Neural crest cell (in vitro differentiated cells): ENCODE measurements at places on chromosomes 6 and 20.

DNA sequence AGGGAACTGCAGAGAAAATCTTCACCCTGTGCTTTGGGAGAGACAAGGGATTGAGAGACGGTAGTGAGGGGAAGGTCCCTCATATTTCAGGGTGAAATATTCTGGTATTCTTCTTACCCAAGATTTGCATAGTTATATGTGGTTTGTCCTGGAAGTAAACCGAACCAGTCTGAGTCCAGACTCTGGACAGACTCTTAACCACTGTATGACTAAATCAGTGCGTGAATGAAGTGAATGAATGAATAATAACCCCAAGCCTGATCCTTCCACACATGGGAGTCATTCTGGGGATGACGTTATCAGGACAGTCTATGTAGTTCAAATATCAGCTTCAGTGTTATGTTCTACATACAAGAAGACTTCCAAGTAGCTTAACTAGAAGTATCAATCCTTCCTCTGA is 690.7 kb downstream of the KIF16B start:
- DNase-seq: no peak

GRCh38 chr6:15305496-15305895 is 59.6 kb downstream of the JARID2 start:
- no peak for DNase-seq

DNA sequence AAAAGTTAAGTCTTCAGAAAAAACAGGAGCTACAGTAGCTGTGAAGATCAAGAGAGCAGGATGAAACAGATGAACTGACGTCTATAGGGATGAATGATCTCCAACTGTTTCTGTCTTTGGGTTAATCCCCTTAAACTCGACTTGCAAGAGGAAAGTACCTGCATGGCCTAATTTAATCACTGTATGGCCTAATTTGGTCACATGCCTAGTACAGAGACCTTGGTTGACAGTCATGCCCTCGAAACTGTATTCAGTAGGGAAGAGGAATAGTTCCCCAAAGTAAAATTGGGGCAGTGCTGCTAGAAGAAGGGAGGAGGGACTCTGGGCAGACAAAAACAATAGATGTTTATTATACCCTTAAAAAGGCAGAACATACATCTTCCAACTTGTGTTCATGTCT is 10.0 kb upstream of the SMAP1 start:
- DNase-seq: no peak

DNA sequence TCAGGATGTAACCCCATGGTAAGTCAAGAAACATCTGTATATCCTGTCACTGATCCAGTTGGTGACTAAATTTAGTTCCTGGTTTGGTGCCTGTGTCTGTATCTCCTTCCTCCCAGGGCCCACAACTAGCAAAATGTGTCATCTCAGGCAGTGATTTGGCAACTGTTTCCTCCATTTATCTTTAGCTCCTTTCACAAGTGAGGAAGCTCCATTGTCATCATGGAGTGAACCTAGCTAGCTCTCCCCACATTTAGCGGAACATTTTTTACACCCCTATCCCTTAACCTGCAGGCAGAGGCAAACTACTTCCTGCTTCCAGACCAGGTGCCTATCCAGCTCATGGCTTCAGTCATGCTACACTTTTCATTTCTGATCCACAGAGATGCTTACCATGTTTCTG is 99.5 kb downstream of the IPCEF1 start:
- no peak for DNase-seq

DNA sequence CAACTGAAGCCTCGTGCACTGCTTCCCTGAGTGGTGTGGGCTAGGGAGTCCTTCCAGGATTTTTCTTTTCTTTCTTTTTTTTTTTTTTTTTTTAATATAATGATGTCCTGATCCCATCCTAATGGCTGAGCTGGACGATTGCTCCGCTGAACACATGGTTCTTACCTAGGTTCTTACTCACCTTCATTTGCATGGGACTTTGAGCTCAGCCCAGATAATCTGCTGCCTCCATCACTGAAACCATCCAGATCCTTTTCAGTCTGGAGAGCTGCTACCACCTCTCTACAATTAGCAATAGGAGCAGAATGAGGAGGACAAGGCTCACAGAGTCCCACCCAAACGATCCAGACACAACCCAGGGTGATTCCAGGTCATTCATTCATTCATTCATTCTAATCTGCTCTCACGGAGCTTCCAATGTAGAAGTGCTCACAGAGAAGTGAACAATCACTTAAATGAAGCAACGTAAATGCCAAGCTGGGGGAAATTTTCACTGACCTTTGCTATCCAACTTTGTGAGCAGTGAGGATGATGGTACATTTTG is 246.3 kb upstream of the RREB1 start:
- no peak for DNase-seq

- peak; percentile 62 for DNase-seq
Observed at GRCh38 chr20:4108495-4109306, 93.3 kb upstream of the RNF24 start.

DNA sequence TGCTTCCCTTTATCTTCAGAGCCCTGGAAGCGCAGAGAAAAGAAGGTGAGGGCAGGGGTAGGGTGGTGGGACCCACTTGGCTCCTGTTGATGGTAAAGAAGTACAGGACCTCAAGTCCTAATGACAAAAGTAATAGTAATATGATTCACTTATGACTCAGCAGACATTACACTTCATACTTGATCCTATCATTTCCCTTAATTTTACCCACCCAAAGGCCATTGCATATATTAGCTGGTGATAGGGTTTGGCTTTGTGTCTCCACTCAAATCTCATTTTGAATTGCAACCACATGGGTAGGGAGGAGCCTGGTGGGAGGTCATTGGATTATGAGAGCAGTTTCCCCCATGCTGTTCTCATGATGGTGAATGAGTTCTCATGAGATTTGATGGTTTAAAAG is 880.7 kb downstream of the KIF16B start:
- no peak for DNase-seq

- DNase-seq: no peak
Observed at GRCh38 chr6:152975204-152975915, 7.5 kb downstream of the FBXO5 start.

GRCh38 chr20:54107600-54108325 is 37.4 kb upstream of the BCAS1 start:
- no peak for DNase-seq

DNA sequence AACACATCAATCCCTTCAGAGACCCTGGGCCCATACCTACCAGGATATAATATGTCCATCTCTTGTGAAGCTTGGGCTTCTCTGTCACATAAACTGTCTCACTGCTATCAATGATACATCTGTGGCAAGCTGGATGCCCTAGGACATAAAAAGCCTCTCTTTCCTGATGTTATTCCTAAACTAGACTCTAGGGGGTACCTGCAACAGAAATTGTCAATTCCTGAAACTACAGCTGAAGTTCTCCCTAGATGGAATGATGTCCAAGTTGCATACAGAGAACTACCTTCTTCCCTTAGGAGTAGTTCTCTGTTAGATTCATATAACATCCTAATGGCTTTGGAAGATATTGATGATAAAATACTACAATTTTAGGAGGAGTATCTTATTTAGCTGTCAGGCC is 35.8 kb downstream of the TBX18 start:
- no peak for DNase-seq

DNA sequence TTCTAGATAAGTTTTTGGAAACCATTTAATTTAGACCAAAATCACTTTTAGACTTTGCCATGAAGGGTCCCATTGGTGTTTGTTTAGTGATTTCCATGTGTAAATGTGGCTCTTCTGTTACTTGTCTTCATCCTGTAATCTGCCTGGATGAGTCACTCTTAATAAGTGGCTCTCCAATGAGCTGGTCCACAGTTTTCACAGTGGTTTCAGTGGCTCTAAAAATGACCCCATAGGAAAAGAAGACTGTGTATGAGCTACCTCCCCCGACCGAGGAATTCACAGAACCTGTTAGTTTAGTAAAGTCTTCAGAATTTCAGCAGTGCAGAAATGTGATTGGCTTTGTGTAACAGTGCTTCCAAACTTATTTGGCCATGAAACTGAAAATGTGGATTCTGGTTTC is 492.0 kb upstream of the MARCKS start:
- DNase-seq: no peak

- DNase-seq: no peak
Observed at GRCh38 chr6:148635070-148635743, 111.6 kb upstream of the UST start.

DNA sequence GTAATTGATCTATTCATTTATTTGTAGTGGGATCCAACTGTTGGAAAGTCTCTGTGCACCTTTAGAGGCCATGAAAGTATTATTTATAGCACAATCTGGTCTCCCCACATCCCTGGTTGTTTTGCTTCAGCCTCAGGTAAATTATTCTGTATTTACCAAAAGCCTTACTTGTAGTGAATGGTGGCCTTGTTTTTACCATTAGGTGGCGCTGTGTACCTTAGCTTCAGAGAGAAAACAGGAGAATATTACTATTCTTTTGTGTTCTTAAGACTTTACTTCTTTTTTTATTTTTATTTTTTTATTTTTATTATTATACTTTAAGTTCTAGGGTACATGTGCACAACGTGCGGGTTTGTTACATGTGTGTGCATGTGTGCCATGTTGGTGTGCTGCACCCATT is 23.7 kb downstream of the PEX7 start:
- DNase-seq: peak; percentile 6

GRCh38 chr6:119184008-119184648 is 105.7 kb upstream of the FAM184A start:
- no peak for DNase-seq

DNA sequence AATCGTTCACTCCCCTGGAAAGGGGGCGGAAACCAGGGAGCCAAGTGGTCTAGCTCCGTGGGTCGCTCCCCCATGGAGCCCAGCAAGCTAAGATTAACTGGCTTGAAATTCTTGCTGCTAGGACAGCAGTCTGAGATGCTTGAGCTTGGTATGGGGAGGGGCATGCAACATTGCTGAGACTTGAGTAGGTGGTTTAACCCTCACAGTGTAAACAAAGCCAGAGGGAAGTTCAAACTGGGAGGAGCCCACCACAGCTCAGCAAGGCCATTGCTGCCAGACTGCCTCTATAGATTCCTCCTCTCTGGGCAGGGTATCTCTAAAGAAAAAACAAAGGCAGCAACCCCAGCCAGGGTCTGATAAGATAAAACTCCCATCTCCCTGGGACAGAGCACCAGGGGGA is 43.2 kb downstream of the COL21A1 start:
- DNase-seq: no peak

GRCh38 chr20:7195704-7196103 is 428.2 kb downstream of the BMP2 start:
- DNase-seq: no peak

DNA sequence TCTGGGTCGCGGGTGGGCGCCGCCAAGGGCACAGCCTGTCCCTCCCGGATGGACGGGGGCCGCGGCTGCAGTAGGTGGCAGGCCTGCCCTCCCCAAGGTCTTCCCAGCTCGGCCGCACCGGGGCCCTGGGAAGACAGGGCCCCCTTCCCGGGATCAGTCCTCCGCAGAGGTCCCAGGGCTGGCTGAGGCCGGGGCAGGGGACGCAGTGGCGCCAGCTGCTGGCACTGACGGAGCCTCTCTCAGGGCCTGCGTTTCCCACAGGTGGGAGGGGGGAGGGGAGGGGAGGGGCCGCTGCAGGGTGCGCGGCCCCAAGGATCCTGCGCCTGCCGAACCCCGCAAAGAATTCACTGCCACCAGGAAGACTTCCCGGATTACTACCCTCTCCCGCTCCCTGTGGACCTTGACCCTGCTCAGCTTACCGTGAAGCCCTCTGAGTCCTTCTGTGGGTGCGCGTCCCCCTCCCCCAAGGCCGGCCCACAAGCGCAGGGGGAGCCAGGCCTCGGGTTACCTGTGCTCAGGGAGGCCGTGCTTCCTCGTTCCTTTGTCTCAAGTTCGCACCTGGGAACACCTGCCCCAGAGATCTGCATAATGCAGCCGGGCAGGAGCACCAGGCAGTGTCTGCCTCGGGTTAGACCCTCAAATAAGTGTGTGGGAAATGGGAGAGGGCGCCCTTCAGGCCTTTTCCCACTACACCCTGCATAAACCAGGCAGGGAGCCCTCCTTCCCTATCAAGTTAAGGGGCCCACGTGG is 5.1 kb downstream of the LZTS3 start:
- DNase-seq: no peak

DNA sequence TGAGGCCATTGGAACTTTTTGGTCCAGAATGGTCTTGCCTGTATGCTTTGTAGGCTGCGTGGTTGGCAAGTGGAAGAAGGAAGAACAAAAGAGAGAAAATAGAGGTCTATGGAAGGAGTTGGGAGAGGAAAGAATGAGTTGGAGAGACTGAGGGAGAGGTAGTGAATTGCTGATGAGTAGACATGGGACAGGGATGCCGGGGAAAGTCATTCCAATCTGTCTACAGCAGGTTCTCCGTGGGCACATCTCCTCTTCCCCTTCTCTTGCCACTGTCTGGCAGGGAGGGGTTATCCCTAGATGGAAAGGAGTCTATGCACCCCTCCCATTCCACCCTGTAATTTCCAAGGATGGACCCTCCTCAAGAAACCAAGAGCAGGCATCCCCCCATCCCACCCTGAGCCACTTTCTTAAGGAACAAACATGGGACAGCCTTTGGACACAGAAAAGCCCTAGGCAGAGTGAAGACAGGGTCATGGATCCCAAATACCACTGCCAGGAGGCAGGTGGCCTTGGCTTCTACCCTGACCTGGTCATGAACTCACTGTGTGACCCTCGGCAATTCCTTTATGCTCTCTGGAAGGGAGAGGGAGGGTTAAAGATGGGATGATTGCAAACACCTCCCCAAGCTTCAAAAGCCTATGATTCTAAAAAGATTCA is 196.9 kb downstream of the LRFN2 start:
- no peak for DNase-seq

DNA sequence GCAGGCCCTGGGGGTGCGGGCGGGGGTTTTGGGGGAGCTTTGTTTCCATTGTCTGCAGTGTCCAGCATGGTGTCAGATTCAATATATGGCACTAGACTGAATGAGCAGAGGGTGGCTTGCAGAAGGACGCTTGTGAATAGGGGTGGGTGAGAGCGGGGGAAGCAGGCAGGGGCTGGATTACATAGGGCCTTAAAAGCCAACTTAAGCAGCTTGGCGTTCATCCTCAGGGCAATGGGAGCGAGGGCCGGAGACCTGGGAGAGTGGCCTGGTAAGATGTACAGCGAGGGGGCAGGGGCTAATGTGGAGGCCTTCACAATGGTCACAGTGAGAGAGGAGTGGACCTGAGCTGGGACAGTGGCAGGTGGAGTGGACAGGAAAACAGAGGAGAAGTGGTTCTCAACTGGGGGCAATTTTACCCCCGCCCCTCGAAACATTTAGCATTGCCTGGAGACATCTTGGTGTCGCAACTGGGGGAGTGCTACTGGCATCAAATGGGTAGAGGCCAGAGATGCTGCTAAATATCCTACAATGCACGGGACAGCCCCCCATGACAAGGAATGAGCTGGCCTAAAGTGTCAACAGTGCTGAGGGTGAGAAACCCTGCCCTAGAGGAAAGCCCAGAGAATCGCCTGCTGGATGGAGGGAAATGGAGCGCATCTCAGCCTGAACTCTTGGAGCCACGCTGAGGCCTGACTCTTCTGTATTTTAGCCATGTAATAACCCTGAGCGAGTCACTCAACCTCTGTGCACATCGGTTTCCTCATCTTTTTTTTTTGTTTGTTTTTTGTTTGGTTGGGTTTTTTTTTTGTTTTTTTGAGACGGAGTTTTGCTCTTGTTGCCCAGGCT is 15.1 kb upstream of the BAK1 start:
- DNase-seq: no peak

- DNase-seq: peak; percentile 23
Observed at GRCh38 chr6:131519670-131520436, 53.2 kb upstream of the ARG1 start.

GRCh38 chr20:62957136-62958117 is 4.9 kb downstream of the SLC17A9 start:
- no peak for DNase-seq

GRCh38 chr6:19380293-19380692 is 456.9 kb upstream of the ID4 start:
- DNase-seq: no peak
